GF-D8 (cell line): ENCODE measurements at places on chromosomes 5 and 9.

- DNase-seq = no peak
Observed at GRCh38 chr9:81375187-81376100, 313.9 kb downstream of the TLE1 start.

DNA sequence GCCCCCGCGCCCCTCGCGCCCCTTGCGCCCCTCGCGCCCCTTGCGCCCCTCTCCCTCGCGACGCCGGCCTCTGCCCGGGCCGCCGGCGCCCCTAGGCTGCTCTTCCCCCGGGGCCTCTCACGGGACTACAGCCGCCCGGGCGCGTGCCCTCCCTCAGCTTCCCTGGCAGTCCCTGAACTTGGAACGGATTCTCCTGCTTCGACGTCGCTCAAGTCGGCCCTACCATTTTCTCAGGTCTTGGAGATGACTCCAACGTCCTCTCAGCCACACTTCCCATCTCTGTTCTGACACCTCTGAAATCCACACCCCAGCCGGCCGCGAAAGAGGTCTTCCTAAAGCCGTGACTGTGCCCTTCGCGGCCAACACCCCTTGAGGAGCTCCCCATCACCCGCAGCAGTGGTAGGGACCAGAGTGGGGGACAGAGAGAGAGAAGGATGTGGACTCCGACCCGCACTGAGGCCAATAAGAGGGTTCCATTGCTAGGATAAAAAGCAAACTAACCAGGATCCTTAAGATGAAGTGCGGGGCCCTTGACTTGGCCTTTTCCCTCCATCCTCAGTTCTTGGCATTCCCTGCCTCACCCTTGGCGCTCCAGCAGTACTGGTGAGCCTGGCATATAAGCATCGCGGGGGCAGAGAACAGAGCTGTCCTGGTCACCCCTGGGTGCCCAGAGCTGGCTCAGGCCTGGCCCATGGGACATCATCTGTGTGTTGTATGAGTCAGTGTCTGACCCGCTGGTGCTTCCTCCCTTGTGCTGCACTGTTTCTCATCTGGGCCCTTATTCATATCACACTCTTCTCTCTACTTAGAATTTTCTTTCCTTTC lies 38.6 kb upstream of the GARNL3 start:
- DNase-seq = no peak

DNA sequence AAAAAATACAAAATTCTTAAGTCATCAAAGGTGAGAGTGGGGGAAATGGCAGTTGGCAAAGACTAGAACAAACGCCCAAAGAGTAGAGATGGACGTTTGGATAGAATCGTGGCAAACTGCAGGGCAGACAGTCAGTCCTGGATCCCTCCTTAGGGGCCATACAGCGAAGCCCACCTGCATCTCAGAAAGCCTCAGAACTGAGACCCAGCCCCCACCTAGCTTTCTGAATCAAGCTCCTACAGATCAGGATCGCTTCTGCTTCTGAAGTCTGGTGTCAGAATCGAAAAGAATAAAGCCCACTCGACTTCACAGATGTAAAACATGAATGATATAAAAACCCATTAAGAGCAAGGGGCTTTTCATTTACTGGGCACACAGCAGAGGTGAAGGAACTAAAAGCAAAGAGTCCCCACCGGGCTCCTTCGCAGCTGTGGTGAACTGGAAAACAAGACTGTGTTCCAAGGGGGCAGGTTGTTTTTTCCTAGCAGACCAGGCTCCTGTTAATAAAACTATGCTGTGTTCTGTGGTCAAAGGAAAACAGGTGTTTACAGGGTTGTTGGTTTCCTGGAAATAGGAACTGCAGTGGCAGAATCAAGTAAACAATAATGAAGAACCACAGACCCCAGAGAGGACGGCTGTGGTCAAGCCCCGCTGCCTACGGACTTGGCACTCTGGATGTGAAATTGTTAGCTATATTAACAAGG lies 91.8 kb downstream of the TLE1 start:
- DNase-seq = no peak

GRCh38 chr9:110926828-110927487 lies 111.3 kb downstream of the LPAR1 start:
- DNase-seq = no peak

- DNase-seq = no peak
Observed at GRCh38 chr5:35675392-35675791, 57.7 kb downstream of the SPEF2 start.

DNA sequence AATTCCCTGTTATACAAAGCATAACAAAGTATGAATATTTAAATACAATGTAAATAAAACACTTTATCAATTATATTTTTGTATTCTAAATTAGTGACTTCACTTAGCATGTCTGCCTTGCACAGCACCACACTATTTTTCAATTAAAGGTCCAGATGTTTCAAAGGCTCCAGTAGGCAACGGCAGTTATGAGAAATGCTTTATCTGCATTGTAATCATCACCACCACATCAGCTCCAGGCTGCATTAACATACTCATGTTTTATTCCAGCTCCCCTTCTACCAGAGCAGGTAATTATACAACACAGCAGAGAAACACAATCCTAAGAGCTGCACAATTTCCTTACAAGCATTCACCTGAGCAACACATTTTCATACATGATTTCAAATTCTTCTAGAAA lies 102.8 kb downstream of the MAPKAP1 start:
- no peak for DNase-seq

DNA sequence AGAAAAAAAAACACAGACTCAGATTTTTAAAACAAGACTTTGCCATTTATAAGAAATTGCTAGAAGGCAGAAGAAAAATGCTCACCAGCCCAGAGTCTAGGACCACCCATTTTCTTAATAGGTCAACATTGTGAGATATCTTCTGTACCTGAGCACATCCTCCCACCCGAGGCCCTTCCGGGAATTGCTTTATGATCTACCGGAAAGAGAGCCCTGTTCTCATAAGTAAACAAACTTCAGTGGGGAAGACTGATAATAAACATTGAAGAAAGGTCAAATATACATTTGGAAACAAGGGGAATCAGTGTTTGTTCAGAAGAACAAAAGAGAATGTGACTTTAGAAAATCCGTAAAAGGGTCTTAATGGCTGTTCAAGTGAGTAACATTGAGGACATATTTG lies 44.4 kb downstream of the PRKACG start:
- DNase-seq = no peak

DNA sequence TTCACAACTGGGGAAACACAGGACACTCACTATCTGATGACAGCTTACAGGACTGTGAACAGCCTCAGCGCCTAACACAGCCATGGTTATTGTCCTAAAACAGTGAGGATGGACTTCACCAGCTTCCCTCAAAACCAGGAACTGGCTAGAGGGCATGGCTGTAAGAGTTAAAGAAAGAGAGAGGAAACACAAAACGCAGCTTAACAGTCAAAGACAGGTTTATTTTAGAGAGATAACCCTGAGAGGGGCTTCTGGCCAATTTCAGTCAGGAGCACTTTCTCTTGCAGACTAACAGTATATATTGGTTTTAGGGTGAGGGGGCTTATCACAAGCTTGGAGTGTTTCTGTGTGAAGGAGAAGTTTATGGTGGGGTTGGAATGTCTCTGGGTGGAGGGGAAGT lies 35.7 kb upstream of the RANBP17 start:
- no peak for DNase-seq

DNA sequence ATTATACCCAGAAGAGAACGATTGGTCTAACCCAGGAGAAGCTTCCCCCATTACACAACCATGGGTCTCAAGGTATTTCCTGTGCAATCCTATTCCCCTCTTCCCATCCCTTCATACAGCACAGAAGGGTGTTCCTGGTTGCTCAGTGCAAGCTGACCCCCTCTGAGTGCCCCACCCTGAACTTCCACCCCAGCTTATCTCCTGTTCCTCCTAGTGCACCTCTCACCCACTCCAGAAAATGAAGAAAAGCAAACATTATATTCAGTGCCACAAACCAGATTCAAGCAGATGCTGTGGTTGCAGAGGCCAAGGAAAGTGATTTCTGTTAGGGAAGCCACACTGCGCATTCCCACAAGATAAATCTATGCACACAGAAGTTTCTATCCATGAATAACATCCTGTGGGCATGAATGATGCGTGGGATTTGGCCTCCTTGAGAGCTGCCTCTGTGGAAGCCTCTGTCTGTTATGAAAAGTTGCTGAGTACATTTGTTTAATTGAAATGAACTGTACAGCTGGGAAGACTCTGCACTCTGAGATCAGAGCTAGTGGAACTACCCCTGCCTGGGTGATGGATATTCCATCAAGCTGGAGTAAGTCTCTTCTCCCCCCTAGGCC lies 2.2 kb upstream of the OR2S2 start:
- DNase-seq = no peak

DNA sequence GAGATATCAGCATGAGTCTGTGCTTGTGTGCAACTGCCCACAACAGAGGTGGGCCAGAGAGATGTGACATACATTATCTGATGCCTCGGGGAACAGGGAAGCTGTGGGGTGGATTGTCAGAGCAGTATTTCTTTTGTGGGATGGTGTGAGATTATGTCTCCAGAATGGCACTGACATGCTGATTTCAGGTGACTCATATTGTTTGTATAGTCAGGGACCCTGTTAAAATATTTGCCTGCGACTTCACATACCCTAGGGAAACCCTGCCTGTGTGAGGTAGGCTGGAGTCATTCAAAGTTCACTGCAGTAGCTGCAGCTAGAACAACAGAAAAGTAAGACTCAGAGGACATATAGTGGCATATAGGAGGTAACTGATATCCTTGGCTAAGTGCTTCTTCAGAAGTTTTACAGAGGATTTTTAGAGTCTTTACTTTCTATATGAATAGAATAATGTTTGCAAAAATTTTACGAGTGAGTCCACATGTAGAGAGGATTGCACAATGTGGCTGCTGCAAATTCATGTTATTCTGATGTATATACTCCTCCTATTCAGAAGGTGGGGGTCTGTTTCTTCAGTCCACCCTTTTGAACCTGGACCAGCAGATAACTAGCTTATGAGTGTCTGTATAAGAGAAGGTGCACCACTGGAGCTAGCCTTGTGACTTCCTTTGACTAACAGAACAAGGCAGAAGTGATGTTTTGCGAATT lies 89.3 kb downstream of the MACIR start:
- DNase-seq = no peak

- DNase-seq = no peak
Observed at GRCh38 chr5:13878357-13878756, 66.1 kb downstream of the DNAH5 start.

- DNase-seq = no peak
Observed at GRCh38 chr5:34632807-34633422, 23.2 kb upstream of the RAI14 start.

DNA sequence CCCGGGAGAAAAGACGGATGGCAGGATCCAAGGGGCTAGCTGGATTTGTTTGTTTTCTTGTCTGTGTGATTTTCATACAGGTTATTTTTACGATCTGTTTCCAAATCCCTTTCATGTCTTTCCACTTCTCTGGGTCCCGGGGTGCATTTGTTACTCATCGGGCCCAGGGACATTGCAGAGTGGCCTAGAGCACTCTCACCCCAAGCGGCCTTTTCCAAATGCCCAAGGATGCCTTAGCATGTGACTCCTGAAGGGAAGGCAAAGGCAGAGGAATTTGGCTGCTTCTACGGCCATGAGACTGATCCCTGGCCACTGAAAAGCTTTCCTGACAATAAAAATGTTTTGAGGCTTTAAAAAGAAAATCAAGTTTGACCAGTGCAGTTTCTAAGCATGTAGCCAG lies 94.2 kb downstream of the SYK start:
- DNase-seq = no peak

GRCh38 chr5:142520885-142521284 lies 165.0 kb downstream of the FGF1 start:
- no peak for DNase-seq

DNA sequence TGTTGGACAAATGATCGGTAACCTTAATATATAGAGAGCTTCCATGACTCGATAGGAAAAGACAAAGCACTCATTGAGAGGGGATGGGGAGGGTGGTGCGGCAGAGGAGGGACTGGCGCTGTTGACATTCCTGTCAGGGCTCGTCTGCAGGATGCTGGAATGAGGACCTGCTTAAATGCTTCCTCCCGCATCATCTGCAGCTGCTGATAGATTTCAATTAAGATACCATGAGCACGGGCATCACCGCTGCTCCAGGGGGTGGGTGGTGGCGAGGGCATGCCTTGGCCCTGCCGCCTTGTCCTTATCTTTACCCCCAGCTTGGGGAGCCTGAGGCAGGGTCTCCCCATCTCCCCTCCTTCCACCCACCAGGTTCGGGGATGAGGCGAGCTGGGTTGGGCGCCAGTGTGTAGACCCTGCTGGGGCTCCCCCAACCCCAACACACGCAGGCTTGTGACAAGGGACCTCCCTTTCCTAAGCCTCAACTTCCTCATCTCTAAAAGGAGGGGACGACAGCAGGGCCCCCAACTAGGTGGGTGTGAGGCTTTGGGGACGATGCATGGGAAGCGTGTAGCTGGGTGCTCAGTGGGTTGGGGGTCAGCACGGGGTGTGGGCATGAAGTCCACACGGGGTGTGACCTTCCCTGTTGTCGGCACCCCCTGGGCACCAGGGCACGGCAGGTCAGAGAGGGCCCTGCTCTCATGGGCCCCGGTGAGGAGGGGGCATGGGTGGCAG lies 11.7 kb upstream of the QRFP start:
- no peak for DNase-seq

DNA sequence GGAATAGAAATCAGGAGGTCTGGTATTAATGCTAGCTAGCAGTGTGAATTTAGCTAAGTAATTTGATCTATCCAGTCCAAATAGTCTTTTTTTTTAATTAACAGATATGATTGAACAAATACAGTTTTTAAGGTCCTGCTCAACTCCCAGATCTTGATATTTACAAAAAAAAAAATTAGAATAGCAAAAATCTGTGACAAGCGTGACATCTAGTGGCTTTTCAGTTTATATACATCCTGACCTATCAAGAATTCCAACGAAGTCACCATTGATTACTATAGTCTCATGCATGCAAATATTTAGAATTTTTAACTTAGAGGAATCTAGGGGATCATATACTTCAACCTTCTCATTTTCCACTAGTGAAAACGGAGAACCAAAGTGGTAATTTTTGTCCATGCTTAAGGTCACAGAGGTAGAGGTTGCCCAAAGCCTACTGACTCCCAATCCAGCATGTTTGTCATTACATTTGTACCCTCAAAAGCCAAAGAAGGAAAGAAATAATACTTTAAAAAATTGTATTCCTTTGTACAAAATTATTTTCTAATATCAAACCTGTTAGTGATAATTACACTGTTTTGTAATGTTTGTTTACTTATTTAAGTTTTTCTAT lies 17.6 kb upstream of the TARS1 start:
- no peak for DNase-seq

DNA sequence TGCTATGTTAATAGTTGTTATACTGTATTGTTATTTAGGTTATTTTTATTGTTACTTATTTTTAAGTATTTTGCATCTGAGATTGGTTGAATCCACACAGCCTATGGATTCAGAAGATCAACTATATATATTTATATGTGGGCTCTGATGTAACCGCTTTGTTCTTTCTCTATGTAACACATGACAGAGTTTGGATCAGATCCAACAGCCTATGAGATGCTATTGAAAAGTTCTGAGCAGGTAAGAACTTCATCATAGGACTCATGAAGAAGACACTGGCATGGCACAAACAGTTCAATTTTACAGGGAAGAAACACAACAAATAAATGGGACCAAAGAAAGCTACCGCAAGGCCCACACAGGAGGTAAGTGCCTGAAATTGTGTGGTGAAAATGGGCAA lies 93.4 kb downstream of the GNAQ start:
- no peak for DNase-seq

GRCh38 chr9:132498531-132499210 lies 83.7 kb upstream of the BARHL1 start:
- no peak for DNase-seq

GRCh38 chr5:1380011-1380817 lies 35.3 kb upstream of the CLPTM1L start:
- no peak for DNase-seq
